Airway epithelial cell (primary cell): ENCODE measurements at places on chromosomes 16 and 17. TPM values are rescaled to one million over a fixed set of nuclear protein-coding genes. Genes with fewer than 3 reads are reported as not detected.

Gene NDUFAF8
- total RNA-seq: 71.7 and 312 TPM in 2 replicates

Gene GPR139
- not detected in 2 replicates for total RNA-seq

Gene CD7
- total RNA-seq: 0.14 TPM in 1 of 2 replicates, not detected in the other

Gene HOXB7
- 0.71 TPM in 1 of 2 replicates, not detected in the other for total RNA-seq

Gene KRT28
- total RNA-seq: not detected in 2 replicates

Gene KRTAP3-1
- not detected in 2 replicates for total RNA-seq

Gene NCOR1
- total RNA-seq: 54.2 and 72.9 TPM in 2 replicates

Gene SOX8
- total RNA-seq: not detected in 2 replicates

Gene AATK
- 0.28 TPM in 2 replicates for total RNA-seq

Gene TP53TG3E
- total RNA-seq: not detected in 2 replicates

Gene KCNAB3
- total RNA-seq: 0.21 and 0.33 TPM in 2 replicates

Gene CMTM2
- total RNA-seq: not detected in 2 replicates
